ENCODE measurements at places on chromosomes 16 and 17.

- DNase-seq: no peak
Observed at GRCh38 chr17:32490101-32490482, 3.3 kb downstream of the CDK5R1 start.

- peak; percentile 25 for DNase-seq
Observed at GRCh38 chr17:6567528-6568183, 11.3 kb upstream of the PITPNM3 start.

DNA sequence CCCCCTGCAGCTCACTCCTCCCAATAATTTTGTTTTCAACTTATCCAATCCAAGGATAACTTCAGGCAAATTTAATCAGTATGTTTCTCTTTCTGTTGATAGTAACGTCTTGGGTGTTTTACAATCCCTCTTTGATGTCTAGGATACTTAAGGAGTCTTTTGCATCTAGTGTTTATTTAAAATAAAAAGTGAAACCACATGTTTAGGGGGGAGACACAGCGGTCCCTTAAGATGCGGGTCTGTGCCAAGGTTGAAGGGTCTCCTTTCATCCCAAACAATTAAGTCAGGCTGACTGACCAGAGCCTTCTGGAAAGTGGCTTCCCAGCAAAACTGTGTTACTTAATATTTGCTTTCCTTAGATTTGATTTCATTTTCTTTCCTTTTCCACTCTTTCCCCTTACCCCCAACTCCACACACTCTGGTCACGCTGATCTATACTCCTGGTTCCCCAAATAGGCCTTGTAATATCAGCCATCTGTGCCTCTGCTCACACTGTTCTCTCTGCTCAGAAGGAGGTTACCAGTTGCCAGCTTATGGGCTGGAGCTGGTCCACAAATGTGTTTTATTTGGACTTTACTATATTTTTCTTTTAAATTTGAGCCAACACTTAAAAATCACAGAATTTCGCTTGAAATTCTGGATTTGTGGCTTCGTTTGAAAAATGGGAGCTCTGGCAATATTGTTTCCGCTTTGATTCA is 11.2 kb downstream of the ANKS4B start:
- DNase-seq: no peak

GRCh38 chr16:85621698-85622428 is 8.7 kb downstream of the GSE1 start:
- DNase-seq: no peak

DNA sequence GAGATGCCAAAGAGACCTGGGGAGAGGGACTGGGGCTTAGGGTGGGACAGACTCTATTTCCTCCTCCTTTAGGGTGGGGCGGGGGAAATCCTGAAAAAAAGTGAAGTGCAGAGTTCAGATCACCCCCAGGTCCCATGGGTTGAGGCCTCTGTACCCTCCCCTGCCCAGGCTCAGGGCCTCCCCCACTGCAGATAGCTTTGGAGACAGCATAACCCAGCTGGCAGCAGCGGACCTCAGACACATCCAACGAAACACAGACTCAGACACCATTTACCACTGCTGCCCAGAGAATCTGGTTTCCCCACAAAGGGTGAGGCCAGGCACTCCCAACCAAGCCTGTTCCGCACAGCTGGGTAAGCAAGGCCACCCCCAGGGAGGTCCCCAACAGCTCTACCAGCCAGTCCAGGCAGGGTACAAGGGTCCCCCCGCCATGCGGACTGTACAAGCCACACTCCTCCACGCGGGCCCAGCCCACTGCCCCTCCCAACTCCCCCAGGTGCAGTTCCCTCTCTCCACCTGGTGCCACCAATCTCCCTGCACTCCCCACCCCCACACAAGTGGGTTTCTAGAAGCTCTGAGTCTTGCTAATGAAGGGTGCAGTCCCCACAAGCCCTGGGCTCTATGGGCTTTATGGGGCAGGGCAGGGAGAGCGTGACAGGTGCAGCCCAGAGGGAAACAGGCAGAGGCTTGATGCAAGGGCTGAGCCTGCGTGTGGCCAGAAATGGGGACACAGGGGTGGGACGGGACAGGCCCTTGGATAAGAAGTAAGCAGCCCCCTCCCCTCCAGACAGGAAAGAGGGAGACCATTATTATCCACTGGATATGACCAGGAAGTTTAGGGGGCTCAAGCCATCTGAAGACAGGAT is 8.9 kb downstream of the RHBDF2 start:
- DNase-seq: no peak

All from dorsolateral prefrontal cortex (tissue), 122 donors.